ENCODE measurements at places on chromosomes 4 and X. TPM values are rescaled to one million over a fixed set of nuclear protein-coding genes. Genes with fewer than 3 reads are reported as not detected.

The DRD5 gene
- total RNA-seq, result not detected

DNA sequence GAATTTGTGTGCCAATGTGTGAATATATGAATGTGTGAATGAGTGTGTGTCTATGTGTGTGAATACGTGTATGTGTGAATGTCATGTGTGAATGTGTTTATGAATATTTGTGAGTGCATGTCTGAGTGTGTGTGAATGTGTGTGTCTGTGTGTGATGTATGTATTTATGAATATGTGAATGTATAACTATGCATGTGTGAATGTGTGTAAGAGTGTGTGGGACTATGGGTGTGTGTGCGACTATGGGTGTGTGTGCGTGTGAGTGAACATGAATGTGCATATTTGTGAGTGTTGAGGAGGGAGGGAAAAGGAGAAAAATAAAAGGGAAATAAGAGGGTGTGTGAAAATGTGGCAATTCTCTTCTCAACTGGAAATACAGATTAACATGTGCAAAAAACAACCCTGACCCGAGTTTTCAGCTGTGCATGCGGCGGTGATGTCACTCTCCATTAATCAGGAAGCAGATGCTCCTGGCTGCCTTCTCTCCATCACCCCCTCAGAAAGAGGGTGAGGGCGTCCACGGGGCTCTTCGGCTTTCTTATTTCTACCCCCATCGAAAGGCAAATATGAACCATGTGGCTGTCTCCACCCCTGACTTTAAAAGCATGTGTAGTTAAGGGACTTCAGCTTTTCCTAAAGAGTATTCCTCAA lies 219.8 kb downstream of the MAML3 start:
- no peak for DNase-seq

DNA sequence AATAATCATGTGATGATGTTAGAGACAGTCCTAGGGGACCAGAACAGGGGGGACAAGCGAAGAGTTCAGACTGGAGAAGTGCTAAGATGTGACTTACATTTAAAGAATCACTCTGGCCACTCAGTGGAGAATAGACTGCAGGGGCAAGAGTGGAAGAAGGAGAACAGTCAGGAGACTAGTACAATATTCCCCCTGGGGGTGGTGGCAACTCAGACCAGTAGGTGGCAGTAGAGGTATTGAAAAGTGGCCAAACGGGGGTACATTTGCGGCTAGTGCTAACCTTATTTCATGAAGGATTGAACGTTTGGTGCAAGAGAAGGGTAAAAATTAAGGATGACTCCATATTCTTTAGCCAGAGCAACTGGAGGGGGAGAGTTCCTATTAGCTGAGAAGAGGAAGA lies 2.7 kb upstream of the BMX start:
- no peak for DNase-seq

DNA sequence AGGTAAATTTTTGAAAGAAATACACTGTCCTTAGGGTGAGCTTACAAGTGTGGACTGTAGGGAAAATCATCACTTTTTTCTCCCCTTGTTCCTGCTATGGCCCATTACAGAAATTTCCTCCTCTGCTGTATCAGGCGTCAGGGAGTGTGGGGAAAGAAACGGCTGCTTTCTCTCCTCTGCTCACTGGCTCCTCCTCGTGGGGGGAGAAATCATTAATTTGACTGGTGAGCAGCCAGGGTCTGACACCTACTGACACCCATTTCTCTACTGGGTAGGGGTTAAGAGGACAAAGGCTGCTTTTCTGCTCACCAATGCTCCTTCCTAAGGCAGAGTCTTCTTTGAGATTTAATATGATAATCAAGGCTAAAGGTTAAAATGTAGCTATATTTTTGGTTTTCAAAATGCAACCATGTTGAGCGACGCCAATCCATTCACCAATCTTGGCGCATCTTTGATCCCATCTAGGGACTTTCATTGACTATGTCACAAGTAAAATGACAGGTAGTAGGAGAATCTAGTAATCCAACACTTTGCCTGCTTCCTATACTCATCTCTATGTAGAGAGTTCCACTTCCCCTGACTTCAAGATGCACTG lies 25.1 kb downstream of the SETD7 start:
- DNase-seq, result no peak

- no peak for DNase-seq
Measured at GRCh38 chrX:136214551-136214950, 36.6 kb downstream of the MAP7D3 start.

GRCh38 chr4:72388521-72388920 lies 180.5 kb downstream of the ADAMTS3 start:
- DNase-seq, result no peak

DNA sequence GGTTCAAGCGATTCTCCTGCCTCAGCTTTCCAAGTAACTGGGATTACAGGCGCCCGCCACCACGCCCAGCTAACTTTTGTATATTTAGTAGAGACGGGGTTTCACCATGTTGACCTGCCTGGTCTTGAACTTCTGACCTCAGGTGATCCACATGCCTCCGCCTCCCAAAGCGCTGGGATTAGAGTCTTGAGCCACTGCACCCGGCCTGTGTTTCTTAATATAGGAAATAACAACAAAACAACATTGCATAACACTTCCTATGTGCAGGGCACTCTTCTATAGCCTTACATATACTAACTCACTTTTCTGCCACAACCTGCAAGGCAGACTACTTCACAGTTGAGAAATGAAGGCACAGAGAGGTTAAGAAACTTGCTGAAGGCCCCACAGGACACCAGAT lies 12.8 kb upstream of the TMEM131L start:
- DNase-seq, result no peak

- DNase-seq, result no peak
Measured at GRCh38 chr4:62199291-62199810, 999.2 kb downstream of the ADGRL3 start.

GRCh38 chr4:7103607-7104365 lies 35.9 kb upstream of the GRPEL1 start:
- no peak for DNase-seq

DNA sequence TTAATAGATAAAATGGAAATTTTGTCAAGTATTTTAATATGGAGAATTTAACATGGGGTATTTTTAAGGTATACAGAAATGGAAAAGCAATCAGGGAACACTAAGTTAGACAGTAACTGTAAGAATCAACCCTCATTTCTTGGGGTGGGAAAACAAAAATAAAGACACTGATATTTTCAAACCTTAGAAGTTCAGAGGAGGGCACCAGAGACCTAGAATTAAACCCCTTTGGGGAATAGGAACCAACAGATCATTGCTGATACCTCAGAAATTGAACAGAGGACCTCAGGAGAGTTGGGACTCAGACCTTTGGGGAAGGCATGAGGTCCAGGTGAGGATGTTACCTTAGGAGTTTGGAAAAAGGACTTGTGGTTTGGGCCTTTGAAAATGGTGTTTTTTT lies 435.6 kb downstream of the TMA16 start:
- no peak for DNase-seq

DNA sequence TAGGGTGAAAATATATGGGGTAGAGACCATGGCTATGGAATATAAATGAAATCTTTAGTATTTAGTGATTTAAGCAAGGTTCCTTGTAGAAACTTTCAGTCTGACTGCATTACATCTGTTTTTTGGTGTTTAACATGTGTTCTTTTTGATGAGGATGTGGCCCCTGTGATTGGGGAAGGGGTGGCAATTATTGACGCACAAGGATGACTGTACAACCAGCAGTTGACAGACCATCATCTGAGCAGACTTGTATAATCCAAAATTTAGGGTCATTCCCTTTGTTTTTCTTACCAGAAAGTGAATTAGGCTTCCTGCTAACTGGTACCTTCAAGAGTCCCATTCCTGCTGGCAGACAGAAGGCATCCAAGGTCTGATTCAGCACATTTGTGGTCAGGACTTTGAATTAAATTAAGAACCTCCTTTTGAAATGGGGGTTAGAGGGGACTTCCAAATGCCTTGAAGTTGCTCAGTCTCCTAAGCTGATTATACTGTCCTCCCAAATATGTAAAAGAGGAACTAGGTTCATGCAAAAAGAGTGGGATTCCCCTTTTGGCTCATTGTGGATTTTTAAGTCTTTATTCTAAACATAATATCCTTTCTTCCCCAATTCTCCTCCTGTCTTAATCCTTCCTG lies 112.4 kb upstream of the CXCL13 start:
- DNase-seq, result no peak

DNA sequence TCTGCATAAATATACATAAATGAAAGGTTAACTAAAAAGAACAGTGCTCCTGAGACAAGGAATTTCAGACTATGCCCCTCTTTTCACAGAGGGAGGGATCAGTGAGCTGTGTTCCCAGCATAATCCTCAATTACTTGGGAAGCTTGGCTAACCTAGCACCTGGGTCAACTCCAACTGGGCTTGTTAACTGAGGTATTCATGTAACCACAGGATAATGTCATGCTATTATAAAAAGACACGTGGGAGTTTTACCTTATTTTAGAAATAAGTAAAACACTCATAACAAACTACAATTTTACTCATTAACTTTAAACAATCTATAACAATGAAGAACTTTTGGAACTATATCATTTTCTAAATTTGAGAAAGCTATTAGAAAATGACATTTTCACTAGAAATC lies 48.6 kb downstream of the RPGR start:
- no peak for DNase-seq

- DNase-seq, result no peak
Measured at GRCh38 chr4:134780244-134780643, 578.7 kb upstream of the PABPC4L start.

- no peak for DNase-seq
Measured at GRCh38 chr4:88017516-88018297, 10.3 kb downstream of the PKD2 start.

GRCh38 chr4:120009731-120010130 lies 56.9 kb downstream of the MAD2L1 start:
- DNase-seq, result no peak

DNA sequence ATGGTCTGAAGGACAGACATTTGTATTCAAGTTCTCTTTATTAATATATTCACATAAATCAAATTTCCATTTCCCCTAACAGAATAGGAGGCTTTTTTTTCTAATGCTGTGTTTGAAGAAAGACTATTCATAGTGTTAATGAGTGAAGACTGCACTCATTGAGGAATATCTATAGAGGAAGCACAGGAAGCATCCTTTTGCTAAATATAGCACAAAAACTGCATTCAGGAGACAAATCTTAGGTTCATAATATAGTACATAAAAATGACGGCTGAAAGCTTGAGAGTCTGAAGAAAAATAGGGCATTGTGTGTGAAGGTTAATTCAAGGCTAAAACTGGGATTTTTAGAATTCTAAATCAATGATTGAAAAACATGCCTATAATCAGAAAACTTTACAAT lies 50.4 kb upstream of the ANKRD50 start:
- DNase-seq, result no peak

DNA sequence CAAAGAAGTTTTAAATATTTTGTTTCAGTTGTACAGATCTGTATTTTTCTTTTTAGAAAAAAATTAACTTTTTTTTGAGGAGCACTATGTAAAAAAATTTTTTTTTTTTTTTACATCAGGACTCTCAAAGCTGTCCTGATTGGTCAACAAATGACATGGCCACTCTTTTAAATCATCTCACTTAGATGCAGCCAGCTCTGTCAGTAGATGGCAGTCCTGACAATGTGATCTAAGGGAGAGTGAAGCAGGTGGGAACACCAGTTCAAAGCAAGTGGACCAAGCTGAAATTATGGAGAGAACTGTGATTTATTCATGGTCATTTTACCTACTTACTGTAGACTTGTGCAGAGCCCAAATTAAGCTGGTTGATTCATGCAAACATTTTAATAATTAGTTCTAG lies 174.7 kb upstream of the GPRIN3 start:
- DNase-seq, result no peak

The FABP2 gene
- total RNA-seq, result not detected

DNA sequence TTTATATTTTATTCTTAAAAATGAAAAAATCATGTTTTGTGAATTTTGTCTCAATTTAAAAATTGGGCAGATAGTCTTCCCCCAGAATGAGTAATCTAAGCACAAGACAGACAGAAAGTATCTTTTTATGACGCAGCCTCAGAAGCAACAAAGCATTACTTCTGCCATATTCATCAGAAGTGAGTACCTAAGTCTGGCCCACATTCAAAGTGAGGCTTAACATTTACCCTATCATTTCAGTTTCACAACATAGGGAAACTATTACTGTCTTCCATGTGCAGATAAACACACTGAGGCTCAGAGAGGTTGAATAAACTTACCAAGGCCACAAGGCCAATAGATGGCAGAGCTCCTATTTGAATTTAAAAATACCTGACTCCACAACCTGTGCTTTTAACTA lies 4.4 kb upstream of the PRDX4 start:
- DNase-seq, result no peak

DNA sequence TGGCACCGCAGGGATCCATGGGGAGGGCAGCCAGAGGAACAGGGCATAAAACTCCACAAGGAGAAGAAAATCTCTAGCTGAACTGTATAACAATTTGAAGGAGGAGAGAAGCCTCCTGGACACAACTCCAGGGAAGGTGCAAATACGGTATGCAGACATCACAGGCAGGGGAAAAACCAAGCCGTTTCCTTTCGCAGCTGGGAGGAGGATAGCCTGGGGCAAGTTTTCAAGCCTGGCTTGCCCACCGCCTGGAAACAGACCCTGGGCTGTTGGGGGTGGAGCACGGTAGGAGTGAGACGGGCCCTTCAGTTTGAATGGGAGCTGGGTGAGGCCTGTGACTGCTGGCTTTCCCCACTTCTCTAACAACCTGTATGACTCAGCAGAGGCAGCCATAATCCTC lies 43.4 kb upstream of the TAF9B start:
- no peak for DNase-seq

The CDS1 gene
- total RNA-seq, result 0.14 TPM

The FAT4 gene
- total RNA-seq, result not detected

The CXCL11 gene
- 0.23 TPM for total RNA-seq

GRCh38 chrX:114583646-114584374 lies at the start of gene HTR2C:
Gene HTR2C (plus strand): TSS chrX:114584086. CDS start chrX:114726937, 142,851 bp downstream.
- DNase-seq, result no peak

DNA sequence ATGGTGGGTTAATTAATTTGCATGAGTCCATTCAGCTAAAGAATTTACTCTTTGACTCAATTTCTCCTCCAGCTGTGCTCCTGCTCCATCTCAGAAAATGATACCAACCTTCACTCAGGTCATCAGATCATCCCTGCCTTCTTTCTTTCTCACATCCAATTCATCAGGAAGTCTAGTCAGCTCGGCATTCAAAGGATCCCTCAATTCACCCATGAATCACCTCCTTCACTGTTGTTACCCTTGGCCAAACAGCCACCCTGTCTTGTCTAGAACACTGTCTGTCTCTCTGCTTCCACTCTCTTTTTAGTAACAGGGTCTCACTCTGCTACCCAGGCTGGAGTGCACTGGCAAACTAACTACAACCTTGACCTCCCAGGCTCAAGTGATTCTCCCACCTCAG lies 337.4 kb upstream of the SFRP2 start:
- DNase-seq, result no peak

DNA sequence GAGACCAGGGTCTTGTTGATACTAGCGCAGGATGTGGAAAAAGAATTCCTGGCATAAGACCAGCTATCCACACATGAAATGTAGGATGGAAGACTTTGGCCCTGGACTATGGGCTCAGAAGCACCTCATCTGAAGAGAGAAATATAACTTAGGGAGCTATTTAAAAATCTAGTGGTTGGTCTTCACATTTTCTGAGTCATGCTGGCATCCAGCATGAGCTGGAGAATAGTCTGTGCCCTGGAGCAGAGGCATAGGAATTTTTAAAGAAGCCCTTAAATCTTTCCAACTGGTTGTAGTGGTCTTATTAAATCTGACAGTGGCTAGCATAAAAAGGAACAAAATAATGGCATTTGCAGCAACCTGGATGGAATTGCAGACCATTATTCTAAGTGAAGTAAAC lies 86.3 kb downstream of the SMARCA5 start:
- no peak for DNase-seq

The SLC26A1 gene
- total RNA-seq, result not detected
